ENCODE measurements at places on chromosomes 5 and 9.

- DNase-seq, result no peak
Measured at GRCh38 chr9:14168381-14168780, 145.6 kb downstream of the NFIB start.

DNA sequence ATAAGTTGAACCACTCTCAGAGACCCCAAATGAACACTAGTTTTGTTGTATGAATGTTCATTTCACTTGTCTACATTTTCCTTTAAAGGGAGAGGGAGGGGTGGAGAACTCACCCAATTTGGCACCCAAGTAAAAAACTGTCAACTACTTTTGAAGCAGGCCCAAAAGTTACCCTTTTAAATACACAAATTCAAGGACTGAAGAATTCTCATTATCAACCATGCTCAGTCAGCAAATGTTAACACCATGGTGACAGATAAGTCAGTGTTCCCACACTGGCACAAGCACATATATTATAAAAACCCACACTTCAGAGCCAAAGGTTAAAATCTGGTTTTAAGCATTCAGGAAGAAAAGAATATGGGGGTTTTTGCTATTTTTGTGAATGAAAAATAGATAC, 31.6 kb downstream of the CSNK1A1 start:
- DNase-seq, result no peak

DNA sequence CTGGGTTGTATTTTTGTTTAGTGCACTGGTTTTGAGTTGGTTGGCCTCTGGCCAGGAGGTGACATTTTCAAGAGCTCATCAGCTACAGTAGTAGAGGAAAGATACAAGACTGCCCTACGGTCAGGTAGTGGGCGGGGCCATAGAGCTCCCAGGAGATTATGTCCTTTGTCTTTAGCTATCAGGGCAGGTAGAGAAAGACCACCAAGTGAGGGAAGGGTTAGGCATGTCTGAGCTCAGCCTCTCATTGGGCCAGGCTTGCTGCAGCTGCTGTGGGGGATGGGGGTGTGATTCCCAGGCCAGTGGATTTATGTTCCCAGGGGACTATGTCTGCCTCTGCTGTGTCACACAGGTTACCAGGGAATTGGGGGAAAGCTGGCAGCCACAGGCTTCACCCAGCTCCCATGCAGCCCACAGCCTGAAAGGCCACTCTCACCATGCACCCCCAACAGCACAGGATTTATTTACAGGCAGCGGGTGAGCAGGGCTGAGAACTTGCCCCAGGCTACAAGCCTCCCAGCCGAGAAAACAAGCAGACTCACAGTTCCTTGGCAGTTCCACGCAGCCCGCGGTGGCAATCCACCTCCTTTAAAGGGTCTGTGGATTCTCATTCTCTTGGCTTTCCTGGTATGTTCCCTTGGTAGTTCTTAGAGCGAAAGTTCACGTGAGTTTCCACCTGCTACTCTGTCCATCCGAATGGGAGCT, 37.5 kb upstream of the BOD1 start:
- DNase-seq, result no peak

GRCh38 chr5:151664694-151665585, 21.8 kb downstream of the SPARC start:
- DNase-seq, result peak; percentile 76

DNA sequence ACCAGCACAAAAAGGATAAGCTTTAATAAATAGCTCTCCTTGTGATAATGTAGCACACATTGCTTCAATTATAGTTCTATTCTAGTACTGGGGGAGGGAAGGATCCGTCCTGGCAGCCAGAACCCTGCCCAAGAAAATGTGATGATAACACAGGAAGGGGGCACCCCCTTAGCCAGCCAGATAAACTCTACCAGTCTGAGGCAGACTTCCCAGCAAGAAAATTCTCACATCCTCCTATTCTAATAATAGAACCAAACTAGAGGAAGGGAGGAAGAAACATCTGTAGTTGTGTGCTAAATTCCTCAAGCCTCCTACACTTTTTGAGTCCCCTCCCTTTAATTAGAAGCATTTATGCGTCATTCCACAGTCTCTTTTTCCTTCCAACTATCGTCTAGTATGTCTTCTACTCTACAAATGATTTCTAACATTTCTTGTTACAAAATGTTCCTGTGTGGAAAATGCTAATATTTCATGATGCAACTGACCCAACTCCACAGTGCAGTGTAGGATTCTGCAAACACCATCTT, 261.0 kb downstream of the SEMA5A start:
- peak; percentile 43 for DNase-seq

DNA sequence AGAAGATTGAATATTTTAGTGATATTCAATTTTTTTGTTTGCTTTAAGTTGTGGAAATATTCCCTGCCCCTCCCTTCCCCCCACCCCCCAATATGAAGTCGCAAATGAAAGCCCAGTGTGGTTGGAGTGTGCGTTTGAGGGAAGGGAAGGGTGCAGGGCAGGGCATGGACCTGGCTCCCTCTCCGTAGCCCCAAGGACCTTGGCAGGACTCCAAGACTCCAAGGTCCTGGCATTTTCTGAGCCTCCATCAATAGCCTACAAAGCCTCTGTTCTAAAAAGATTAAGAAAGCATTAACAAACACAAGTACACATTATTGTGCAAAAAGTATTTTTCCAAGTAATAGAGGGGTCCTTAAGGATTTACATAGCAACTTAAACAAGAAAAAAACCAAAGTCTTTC, 38.8 kb upstream of the PTPN3 start:
- DNase-seq, result no peak

DNA sequence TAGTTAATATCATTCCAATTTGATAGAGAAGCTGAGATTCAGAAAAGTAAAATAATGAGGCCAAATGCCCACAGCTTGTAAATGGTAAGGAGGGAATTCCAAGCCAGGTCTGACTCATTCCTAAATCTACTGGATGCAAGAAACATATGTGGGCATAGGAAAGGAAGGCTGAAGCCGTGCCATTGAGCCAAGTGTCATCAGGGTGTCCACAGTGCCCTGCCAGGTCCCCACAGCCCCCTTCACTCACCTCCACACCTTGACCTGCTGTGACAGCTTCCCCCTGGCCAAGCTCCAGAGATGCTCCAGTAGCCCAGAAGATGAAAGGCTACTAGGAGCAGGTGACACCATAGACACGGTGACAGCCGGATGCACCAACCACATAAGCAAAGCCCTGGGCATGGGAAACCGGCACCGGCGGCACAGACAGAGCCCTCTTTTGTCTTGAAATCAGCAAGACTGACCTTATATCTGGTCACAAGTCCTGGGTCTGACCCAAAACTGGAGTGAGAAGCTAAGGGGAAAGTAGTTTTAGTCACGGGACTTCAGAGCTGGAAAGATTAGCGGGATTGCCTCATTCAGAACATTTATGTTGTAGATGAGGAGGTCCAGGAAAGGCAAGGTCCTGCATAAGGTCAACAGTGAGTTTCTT, 20.1 kb upstream of the FAT2 start:
- no peak for DNase-seq

DNA sequence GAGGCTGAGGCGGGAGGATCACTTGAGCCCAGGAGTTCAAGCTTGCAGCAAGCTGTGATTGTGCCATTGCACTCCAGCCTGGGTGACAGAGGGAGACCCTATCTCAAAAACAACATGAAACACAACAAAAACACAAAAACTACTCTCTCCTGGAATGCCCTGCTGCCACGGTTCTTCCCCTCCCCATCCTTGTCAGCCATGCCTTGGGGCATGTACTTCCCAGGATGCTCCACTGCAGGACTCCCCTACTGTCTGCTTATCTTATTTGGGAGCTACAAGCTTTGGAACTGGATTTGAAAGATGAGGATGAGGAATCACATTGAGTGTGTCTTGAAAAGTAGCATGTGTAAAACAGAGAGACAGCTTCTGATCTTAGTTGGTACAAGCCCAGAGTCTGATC, 40.1 kb upstream of the KIAA1958 start:
- DNase-seq, result no peak

DNA sequence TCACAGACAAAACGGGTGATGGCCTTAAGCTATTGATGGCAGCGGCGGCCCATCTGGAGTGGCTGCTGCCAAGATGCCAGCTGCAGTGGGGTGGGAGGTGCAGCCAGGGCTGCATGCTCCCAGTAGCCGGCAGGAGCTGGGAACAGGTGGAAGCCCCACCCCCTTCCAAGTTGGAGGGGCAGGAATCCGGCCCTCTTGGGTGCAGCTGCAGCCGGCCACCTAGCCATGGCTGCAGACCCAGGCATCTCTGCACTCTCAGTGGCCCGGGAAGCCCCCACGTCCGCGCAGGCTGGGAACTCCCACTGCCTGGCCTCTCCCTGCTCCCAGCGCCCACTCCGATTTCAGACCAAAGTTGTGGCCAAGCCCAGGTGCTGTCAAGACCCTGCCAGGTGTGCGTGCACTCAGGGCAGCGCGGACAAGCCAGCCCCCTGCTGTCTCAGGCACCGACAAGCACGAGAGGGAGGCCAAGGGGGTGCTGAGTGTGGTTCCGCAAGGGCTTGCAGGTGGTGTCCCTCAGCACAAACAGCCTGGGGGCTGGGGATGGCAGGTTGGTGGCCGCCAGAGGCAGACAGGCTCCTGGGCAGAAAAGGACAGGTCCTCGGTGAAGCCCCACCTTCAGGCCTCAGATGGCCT, 115.1 kb upstream of the TSLP start:
- DNase-seq, result no peak

GRCh38 chr5:6961837-6962635, 248.8 kb downstream of the TENT4A start:
- no peak for DNase-seq

DNA sequence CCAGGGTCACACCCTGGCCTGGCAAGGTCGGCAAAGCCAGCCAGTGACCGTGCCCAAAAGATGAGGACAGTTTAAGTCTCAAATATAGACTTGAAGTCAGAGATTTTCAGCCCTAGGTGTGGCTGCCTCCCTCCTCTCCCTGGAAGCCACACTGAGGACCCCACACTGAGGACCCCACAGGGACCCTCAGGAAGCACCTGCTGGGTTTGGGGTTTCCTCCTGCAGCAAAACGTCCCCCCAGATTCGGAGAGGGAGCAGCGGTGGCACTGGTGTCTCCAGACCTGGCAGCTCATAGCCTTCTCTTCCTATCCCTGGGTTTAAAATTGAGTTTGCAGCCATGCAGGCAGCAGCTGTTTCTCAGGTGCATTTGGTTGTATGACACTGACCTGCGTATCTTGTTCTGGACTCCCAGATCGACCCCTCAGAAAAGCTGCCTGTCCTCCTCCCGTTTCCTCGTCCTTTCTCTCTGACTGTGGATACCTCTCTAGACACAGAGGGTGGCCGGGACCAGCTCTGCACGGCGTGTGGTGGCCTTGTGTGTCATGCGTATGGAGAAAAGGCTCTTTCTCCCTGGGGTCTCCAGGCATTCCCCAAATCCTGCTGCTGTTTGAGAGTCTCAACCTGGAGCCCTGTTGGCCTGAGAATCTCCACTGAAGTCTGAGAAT, 36.6 kb downstream of the MRPL36 start:
- DNase-seq, result no peak

DNA sequence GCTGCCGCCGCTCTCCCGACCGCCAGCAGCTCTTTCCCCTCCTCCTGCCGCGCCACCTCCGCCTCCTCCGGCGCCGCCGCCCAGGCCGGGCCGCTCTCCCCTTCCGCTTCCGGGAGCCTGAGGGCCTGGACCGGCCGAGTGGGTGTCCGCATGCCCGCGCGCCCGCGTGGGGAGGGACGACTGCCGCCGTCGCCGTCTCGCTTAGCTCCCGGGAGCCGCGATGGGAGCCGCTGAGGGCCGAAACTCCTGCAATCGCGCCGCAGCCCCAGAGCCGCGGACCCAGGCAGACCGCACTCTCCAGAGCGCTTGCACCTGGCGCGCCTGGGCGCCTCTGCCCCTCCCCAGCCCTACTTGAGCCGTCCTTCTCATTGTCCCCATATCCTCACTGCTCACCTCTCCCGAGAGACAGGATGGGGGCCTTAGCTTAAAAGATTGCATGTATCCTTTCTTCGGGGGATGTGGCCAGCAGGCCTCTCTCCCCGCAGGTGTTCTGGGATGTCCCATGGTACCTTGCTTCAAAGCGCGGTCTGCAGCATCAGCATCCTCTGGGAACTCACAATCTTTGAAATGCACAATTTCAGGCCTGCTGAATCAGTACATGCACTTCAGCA, at the start of gene ZDHHC21:
Gene ZDHHC21 (minus strand): TSS at position 182 of the 611 bp plus-strand sequence. CDS start 19,092 bp downstream, outside the sequence.
- DNase-seq, result peak; percentile 51

DNA sequence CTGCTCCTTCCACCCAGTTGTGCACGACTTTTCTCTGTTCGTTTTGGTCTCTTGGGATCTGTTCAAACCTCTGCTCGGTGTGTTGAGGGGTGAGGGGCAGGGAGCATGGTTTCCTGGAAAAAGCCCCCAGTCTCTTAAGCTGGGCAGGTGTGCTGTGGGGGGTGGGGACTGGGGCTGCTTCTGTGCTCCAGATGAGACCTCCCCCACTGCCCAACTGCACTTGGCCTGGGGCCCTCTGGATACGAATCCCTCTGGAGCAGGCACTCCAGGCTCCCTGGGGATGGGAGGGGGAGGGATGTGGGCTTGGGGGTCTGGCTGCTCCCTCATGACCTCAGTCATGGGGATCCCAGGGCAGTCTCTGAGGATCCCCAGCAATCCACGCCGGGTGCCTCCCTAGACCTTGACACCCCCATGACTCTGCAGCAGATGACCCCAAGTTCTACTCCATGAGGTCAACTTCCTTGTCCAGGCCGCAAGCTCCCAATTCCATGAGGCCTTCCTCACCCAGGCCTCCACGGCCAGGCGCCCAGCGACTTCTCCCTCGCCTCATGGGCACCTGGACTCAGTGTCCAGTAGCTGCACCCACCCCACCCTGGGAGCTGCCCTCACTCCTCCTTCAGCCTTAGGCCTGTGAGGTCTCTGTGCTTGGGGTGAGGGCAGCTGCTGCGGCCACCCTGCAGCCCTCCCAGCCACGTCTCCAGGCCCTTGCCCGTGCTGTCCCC, 5.9 kb upstream of the AHRR start:
- no peak for DNase-seq

DNA sequence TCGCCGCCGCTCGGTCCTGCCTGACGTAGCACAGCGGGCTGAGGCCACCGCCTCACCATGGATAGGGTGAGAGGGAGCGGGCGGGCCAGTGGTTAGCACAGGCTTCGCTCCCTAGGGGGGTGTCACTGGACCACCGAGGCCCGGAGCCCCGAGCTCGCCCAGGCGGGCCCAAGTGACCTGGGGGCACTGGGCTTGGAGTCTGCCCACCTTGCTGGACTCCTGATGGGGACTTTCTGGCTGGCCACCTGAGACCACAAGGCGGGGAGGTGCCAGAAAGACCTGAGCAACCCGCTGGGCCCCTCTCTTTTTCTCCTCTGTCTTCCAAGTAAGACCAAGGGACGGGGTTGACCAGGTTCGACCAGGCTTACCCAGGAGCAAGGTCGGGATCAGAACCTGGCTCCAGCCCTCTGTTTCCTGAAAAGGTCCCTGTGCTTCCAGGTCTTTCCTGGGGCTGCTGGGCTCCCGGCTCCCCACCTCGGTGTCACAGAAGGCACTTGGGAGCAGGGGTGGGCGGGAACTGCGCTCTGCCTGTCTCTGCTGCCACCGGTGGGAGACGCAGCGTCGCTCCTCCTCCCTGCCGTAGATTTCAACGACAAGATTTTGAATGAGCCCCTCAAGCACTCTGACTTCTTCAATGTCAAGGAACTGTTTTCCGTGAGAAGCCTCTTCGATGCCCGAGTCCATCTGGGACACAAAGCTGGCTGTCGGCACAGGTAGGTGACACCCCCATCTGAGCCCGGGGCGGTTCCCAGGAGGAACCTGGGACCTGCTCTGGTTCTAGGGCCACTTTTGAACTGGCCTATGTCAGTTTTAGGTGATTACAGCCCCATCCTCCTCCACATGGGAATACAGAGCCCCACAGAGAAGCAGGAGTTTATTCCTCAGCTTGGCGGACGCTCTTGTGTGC, 1.0 kb downstream of the MRPS2 start:
- peak; percentile 50 for DNase-seq

All from astrocyte of the spinal cord (primary cell).